ENCODE measurements at places on chromosomes 5 and 9.

GRCh38 chr9:82354279-82354659, 365.7 kb downstream of the SPATA31D1 start:
- DNase-seq, result peak; percentile 80

GRCh38 chr5:65359981-65360380, 121.7 kb downstream of the ADAMTS6 start:
- no peak for DNase-seq

- no peak for DNase-seq
Observed at GRCh38 chr5:58724992-58725391, 142.1 kb downstream of the RAB3C start.

- DNase-seq, result no peak
Observed at GRCh38 chr9:108001237-108001636, 511.7 kb upstream of the KLF4 start.
